NCI-H2081 treated with DMSO at 0.1 percent for 48 hours (cell line): ENCODE measurements at places on chromosomes 3 and 15.

DNA sequence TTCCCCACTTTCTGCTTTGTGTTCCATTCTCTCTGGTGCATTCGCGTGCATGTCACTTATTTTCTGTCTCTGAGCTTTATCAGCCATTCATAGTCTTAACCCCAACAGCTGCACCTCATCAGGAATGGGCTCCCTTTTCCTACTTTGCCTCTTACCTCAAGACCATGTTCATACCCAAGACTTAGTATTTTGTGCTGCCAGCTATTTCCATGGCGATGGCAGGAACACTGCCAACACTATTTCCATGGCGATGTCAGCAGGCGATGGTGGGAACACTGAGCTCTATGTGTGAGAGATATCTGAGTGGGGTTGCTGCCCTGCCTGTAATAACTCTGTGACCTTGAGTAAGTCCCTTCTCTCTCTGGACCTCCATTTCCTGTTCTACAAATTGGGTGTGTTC is 5.5 kb downstream of the ZNF35 start:
- DNase-seq: no peak

DNA sequence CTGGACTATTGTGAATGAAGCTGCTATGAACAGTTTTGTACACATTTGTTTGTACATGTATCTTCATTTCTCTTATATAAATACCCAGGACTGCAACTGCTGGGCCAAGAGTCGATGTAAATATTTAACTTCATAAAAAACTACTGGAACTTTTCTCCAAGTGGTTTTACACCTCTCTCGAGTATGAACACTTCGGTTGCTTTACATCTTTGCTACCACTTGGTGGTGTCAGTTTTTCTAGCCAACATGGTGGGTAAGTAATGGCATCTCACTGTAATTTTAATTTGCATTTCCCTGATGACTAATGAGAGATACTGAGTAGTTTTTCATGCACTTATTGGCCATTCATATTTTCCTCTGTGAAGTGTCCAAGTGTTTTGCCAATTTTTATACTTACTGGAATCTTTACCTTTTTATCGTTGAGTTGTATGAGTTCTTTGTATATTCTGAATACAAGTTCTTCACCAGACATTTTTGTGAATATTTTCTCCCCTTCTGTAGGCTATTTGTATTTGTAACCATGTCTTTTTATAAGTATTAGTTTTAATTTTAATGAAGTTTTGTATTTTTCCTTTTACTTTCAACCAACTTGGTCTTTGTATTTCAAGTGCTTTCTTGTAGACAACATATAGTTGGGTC is 44.4 kb downstream of the PCOLCE2 start:
- no peak for DNase-seq

DNA sequence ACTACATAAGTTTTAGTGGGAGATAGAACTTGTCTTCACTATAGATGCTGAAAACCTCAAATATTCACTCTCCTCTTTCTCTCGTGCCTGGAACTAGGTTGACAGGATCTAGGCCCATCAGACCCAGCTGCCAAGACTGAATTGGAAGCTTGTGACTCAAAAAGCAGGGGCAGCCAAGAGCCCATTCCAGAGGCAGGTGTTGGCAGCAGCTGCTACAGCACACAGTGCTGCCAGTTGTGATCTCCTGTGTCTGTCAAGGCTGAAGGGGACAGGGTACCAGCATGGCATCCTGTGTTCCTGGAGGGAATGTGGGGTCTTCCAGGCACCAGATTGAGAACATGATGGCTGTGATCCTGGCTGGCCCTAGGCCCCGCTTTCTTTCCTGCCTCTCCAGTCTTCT is 92.5 kb upstream of the MB21D2 start:
- no peak for DNase-seq

GRCh38 chr3:14774431-14774830 is 44.3 kb upstream of the FGD5 start:
- no peak for DNase-seq

DNA sequence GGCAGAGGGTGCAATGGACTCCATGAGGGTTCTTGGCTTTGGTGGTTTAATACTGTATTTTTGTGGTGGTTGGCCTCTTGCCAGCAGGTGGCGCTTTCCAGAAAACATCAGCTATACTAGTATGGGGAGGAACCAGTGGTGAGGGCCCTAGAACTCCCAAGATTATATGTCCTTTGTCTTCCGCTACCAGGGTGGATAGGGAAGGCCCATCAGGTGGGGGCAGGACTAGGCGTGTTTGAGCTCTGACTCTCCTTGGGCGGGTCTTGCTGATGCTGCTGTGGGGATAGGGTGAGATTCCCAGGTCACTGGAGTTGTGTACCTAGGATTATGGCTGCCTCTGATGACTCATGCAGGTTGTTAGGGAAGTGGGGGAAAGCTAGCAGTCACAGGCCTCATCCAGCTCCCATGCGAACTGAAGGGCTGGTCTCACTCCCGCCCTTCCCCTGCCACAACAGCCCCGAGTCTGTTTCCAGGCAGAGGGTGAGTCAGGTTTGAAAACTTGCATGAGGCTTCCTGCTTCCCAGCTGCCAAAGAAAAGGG is 357.7 kb downstream of the OTOL1 start:
- no peak for DNase-seq

DNA sequence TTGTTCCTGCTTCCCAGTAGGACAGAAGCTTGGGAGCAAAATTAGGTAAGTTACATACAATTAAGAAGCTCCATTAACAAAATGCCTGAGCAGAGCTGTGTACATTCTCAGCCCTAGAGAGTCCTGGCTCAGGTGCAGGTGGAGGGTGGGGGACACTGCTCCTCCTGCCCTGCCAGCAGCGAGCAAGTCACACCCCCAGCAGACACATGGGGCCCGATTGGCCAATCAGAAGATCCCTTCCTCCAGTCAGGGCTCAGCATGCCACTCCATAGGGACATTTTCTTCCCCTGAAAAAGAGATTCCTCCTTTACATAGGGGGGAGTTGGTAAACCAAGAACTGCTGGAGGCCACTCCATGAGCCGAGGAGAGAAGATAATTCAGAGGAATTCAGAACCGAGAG is 62.1 kb downstream of the PLXNA1 start:
- no peak for DNase-seq
